A549 treated with ZK216348 at 1 μM for 4 hours (cell line): ENCODE measurements at places on chromosomes 13 and 19. TPM values are rescaled to one million over a fixed set of nuclear protein-coding genes. Genes with fewer than 3 reads are reported as not detected.

Gene CYP2F1
- not detected in 5 replicates for total RNA-seq

Gene CCNE1
- total RNA-seq: 23.8 to 30.0 TPM (median 24.9 TPM) in 5 replicates

Gene ARHGAP35
- total RNA-seq: 21.3 to 33.1 TPM (median 29.7 TPM) in 5 replicates

Gene OR7A10
- total RNA-seq: not detected in 5 replicates
